AG10803 (cell line): ENCODE measurements at places on chromosomes 4 and X.

DNA sequence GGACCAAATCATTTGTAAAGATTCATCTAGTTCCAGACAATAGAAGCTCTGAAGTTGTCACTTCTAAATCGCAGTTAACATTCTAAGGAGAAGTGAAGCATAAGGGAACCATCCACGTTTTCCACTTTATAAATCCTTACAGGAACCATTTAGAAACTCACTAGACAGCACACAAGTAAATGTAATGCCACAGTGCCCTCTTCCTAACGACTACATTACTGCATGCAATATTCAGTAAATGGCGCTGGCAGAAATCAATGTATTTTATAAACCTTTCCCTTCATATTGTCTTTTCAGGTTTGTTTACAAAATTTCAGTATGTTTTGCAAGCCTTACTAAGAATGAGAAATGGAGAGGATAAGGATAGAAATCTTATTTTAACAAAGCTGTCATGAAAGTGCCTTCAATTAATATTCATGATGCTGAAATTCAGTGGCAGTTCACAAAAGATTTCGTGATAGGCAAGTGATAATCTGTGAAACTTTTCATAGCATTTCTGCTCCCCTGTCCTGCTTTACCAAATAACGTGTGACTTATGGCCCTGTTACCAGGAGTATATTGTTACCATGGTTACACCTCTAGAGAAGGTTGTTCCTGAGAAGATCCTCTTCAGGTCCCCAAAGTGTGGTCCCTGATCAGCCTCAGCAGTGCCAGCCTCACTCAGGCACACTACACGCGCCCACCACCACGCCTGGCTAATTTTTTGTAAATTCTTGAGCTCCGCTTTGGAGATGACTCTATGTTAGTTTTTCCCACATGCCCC, 54.2 kb downstream of the TMA16 start:
- DNase-seq: peak; percentile 58

DNA sequence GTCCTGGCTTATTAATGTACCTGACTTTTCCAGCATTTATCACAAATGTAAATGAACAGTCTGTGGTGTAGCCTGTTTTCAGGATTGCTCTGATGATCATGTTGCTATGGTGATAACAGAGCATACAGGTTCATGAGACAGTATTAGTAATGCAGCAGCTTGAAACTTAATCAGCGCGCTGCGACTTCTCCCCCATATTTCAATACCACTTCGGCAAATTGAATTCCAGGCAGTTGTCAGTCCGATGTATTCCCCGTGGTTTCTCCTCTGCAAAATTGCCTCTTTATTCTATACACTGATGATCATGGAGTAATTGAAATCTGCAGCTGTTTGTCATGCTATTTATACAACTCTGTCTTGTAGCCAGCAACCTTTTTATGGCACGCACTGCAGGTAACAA, 239.3 kb downstream of the C4orf33 start:
- no peak for DNase-seq

DNA sequence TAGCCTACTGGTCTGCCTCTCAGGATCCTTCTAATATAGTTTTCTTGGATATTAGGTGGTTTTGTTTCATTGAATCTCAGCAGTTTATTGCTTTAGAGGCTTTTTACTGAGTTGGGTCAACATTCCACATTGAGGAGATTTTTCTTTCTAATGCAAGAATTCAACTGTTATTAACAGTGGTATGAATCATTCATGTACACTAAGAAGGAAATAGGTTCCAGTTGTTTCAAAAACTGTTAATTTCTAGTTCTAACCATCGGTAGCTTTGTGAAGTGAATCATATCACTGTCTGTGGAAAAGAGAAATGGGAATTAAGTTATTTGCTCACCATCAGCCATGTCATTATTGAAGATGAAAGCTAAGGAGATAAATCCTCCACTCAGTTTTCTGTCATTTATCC, 331.5 kb downstream of the RPA4 start:
- DNase-seq: peak; percentile 40

- no peak for DNase-seq
Measured at GRCh38 chr4:5232549-5232948, 181.3 kb downstream of the STK32B start.

GRCh38 chr4:158671665-158671914, at the start of gene C4orf46:
Gene C4orf46, minus strand, starts transcription at chr4:158671887. Its CDS starts 86 bp downstream, at chr4:158671801.
- DNase-seq: no peak

GRCh38 chr4:171919314-171919713, 106.1 kb downstream of the GALNTL6 start:
- no peak for DNase-seq

- peak; percentile 42 for DNase-seq
Measured at GRCh38 chr4:742742-743311, 37.2 kb downstream of the PCGF3 start.

GRCh38 chr4:98482847-98483806, 175.3 kb downstream of the TSPAN5 start:
- DNase-seq: peak; percentile 42

GRCh38 chrX:7146703-7147412, 654 bp upstream of the STS start:
- no peak for DNase-seq

- DNase-seq: no peak
Measured at GRCh38 chrX:143571521-143571920, 54.2 kb upstream of the SPANXN3 start.

DNA sequence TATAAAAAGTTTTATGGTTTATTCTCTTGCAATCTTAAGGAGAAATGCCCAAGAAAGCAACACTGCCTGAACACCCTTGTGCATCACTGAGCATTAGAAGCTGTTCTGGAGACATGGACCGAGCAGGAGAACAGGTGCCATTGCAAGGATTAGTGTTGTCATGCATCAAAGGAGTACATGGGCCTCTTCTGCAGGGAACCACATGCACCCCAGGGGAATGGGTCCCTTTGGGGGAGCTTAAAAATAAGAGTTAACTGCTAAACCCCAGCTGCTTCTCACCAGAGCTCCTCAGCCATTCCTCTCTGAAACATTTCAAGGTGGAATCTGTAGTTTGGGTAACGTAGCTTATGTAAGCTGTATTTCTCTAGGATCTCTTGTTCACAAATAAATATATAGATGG, 353.0 kb upstream of the SLC7A11 start:
- DNase-seq: no peak

DNA sequence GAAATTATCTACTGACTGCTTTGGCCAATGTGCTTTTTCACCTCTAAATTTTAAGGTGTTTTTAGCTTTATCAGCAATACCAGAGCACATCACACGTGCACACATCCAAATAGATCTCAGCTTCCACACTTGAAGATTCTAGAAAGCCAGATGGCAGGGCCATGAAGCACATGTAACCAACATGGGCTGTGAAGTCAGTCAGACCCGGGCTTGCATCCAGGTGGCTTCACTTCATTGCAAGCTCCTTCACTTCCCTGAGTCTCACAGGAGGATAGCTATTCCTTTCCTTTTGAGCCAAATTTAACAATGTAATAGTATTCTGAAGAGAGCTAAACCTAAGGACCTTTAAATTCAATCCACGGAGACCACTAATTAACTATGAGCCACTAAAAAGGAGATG, 86.5 kb downstream of the SH3RF1 start:
- DNase-seq: peak; percentile 69

DNA sequence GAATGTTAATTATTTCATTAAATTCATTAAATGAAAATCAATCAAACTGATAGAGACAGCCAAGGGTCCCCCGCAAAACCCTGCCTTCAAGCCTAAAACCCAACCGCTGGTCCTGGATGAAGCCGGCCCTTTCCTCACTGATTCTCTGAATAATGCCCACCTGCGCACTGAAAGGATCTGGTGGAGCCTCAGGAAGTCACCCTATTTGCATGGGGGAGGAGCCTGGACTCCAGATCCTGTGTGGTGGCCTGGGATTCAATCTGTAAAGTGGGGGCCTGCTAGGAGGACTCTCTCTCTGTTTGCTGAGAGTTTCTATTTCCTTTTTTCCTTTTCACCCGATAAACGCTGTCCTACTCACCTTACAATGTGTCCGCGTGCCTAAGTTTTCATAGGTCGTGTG, 97.9 kb upstream of the ADAMTS3 start:
- no peak for DNase-seq

- no peak for DNase-seq
Measured at GRCh38 chr4:168028970-168029597, 63.3 kb upstream of the ANXA10 start.

GRCh38 chr4:173537613-173538147, 7.7 kb upstream of the HAND2 start:
- no peak for DNase-seq

DNA sequence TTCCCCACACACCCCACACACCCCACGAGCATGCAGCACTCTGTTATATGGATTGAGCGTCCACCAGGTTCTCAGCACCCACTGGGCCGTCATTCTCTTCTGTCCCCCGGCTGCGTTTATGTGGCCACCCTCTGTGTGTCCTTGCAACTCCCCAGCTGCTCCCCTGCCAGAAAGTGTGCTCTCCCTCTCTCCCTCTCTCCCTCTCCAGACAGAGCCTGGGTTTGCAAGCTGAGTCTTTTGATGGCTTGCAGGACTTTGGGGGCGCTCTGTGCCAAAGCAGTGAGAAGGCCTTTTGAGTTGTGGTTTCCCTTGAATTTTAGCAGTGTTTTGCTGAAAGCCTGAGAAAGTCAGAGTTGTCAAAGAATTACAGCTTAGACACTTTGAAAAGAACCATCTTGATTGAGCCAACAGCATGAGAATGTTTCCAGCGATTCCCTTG, 173.5 kb downstream of the DCLK2 start:
- no peak for DNase-seq

DNA sequence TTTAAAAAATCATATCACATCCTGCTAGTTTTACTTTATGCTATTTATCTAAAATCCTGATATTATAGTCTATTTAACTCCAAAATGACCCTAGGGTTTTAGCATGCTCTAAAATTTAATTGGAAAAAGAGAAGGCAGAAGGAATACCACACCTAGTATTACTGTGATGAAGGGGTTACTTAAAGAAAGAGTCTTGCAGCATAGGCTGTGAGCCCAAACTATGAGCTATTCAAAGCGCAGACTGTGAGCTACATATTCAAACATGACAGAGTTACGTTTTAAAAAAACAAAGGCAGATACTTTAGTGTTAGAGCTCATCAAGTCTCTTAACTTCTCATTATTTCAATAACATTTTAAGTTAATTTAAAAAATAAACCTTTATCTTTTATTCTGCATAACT, 247.7 kb upstream of the ETNPPL start:
- no peak for DNase-seq

- DNase-seq: peak; percentile 72
Measured at GRCh38 chrX:12974305-12974795, 560 bp upstream of the TMSB4X start.
